ENCODE measurements at places on chromosomes 12 and 14.

GRCh38 chr14:102947321-102948103 is 25.0 kb downstream of the AMN start:
- no peak for DNase-seq

DNA sequence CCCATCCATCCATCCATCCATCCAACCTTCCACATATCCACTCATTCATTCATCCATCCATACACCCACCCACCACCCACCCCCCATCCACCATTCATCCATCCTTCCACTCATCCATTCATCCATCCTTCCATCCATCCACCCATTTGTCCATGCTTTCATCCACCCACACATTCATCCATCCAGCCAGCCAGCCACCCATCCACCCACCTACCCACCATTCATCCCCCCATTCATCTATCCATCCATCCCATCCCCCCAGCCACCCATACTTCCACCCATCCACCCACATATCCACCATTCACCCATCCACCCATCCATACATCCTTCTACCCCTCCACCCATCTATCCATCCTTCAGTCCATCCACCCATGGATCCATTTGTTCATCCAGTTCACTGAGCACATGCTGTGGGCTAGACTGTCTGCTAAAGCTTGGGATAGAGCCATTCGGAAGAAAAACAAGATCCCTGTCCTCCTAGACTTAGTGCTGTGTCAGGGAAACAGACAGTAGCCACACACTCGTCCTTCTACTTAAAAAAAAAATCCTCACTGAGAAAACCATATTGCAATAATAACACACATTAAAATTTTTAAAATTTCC is 377.5 kb downstream of the ADGRD1 start:
- no peak for DNase-seq

GRCh38 chr14:52730709-52731111 is 744 bp downstream of the STYX start:
- DNase-seq, result no peak

- DNase-seq, result no peak
Observed at GRCh38 chr12:64160021-64160710, 61.9 kb downstream of the KICS2 start.

- DNase-seq, result no peak
Observed at GRCh38 chr14:51539571-51540037, 112.1 kb upstream of the FRMD6 start.

DNA sequence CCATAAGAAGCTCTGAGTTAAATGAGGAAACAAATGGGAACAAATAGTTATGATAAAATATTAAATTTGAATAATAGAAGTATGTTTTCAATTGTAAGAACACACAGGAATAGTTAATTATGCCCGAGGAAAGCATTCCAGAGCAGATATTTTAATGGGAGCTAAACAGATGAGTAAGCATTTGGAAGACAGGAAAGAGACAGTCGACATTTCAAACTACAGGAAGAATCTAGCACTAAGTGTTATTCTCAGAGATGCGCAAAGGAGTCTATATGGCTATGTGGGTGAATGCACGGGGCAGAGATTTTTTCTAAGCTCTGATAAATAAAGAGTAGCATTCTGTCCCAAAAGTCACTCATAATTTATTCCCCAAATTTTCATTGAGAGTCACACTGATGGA is 64.5 kb upstream of the SSTR1 start:
- no peak for DNase-seq
